NCI-H460 (cell line): ENCODE measurements at places on chromosomes 7 and 10. TPM values are rescaled to one million over a fixed set of nuclear protein-coding genes. Genes with fewer than 3 reads are reported as not detected.

DNA sequence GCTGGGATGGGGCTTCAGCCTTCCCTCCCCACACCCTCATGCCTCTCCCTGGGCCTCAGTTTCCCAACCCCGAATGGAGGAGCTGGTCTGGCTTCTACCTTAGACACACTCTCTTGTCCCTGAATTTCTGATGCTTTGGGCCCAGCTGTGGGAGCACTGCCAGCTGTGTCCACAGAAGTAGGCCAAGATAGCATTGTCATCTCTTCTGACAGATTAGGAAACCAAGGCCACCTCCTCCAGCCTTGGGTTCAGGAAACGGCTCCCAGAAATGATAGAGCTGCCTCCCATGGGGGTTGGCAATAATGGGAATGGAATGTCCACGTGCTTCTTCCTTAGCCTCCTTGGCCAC is 1.3 kb downstream of the PPIF start:
- no peak for DNase-seq

DNA sequence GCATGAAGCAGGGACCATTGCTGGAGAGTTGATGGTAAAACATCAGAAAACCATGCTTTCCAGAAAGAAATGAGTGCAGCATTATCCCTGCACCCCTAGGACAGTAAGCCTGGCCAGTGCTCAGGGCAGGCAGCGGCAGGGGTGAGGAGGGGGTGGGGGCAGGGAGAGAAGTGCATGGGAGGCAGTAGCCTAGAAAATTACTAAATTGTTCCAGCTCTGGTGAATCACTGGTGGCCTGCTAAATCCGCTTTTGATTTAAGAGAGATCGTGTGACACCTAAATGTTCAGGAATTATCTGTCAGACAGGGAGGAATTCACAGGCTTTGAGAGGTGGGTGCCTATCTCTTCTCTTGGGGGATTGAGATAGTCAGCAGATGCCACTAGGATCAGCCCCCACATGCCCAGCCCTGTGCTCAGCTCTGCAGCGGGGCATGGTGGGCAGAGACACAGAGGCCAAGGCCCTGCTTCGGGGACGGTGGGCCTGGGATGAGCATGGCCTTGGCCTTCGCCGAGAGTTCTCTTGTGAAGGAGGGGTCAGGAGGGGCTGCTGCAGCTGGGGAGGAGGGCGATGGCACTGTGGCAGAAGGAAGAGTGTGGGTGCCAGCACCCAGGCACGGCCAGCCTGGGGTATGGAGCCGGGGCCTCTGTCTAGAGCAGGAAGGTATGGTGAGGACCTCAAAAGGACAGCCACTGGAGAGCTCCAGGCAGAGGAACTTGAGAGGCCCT is 5.0 kb upstream of the AQP1 start:
- no peak for DNase-seq

AMZ1 gene
- 0.12 TPM in 1 of 2 replicates, not detected in the other for total RNA-seq

GRCh38 chr7:111561904-111562732 is at the start of gene IMMP2L:
IMMP2L (minus strand) TSS chr7:111562492.
- peak; percentile 84 for DNase-seq

DNA sequence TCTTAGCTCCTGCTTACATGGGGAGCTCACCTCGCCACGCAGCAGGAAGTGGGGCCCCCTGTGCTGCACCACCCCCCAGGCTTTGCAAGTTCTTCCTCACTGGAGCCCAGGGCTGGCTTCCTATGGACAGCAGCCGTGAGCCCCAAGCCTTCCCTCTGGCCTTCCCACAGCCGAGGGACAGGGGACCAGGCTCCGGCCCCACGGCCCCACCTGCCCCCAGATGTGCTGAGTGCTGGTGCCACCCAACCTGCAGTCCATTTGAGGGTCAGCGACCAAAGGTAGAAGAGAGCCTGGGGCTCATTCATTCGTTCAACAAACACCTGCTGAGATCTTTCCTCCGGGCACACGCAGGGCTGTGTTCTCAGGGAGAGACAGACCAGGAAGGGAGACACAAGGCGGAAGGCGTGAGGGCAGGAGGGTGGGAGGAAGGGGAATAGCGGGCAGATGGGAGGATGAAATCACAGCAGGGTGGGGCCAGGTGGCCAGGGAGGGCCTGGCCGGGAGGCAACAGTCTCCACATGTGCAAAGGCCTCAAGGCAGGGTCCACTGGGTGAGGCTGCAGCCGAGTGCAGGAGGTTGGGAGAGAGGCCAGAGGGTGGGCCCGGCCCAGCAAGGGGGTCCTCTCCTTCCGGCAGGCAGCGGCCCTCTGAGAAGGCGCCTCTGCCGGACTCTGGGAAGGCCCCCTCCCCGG is 100.1 kb downstream of the FOXL3 start:
- DNase-seq = no peak

DNA sequence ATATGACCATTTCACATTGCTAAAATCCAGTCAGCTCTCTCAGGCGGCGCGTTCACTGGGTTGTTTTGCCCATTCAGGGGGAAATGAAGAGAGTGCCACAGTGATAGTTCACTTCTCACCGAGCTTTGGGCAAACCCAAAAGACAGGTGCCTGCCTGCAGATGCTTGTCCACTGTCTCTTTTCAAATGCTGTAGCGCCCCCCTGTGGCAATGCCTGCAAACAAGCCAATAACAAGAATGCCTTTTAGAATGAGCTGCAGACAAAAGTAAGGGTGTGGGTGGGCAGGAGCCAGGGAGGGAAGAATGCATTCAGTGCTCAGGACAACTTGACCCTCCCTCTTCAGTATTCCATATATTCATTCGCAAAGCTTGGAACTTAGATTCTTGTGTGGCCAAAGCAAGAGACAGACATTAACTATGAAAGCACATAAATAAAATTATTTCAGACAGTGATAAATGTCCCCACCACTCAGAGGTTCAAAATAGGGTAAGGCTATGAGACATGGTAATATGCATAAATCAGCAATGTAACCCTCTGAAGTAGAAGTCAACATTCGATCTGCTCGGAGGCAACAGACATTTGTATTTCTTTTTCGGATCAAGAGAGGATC is 86.9 kb downstream of the JAZF1 start:
- peak; percentile 85 for DNase-seq

- no peak for DNase-seq
Measured at GRCh38 chr7:137120690-137121089, 222.8 kb downstream of the PTN start.

OGDHL gene
- total RNA-seq = 0.09 and 0.30 TPM in 2 replicates

DNA sequence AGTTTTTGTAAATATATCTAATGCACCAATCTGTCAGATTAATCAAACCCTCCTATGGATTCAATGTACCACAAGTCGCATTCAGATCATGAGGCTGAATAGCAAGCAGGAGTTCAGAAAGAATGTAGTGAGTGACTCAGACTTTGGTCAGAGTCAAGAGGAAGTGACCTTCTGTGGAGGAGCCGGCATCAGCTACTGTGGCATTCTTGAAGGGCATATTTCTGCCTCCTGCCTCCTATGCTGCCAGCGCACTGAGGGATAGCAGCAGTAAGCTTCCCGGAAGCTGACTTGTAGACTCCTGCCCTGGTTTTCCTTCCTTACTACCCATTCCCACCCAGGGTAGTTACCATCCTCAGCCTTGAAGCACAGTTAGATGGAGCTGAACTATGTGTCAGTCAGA is 867.5 kb downstream of the NRG3 start:
- peak; percentile 1 for DNase-seq

DNA sequence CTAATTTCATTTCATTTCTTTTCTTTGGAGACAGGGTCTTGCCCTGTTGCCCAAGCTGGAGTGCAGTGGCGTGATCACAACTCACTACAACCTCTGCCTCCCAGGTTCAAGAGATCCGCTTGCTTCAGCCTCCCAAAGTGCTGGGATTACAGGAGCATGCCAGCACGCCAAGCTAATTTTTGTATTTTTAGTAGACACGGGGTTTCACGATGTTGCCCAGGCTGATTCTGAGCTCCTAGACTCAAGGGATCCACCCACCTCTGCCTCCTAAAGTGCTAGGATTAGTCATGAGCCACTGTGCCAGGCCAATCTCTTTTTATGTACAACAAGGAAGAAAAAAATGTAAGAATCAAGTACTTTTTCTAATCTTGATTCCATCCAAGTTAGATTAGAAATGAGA is 10.7 kb upstream of the KMT2E start:
- no peak for DNase-seq

GRCh38 chr10:3887885-3888476 is 103.0 kb upstream of the KLF6 start:
- DNase-seq = no peak

GDF10 gene
- total RNA-seq = not detected in 2 replicates
